Amniotic epithelial cell (primary cell): ENCODE measurements at places on chromosomes 4 and X.

- no peak for DNase-seq
Observed at GRCh38 chr4:16192631-16193518, 33.4 kb downstream of the TAPT1 start.

GRCh38 chr4:27678027-27678426, 817.4 kb downstream of the STIM2 start:
- peak; percentile 28 for DNase-seq

GRCh38 chr4:183469936-183470335, 25.5 kb downstream of the CDKN2AIP start:
- peak; percentile 25 for DNase-seq

DNA sequence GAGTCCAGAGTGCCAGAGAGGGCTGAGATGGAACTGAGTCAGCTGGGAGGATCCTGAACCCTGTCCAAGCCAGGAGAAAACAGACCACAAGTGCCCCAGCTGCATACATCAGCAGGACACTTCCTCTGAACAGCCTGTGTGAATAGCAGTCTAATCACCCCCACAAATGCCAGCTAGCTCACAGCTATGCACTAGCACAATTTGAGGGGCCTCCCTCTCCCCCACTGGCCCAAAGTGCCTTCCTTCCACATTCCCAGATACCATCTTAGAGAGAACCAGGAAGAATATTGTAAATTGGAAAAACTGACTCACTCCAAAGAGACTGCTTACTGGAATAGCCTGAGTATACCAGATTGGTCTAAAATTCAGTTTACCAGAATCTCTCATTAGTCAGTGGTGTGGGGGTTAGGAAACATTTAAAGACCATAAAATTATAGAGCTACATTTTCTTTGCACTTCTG, 292.6 kb upstream of the KLF3 start:
- peak; percentile 29 for DNase-seq

- DNase-seq = peak; percentile 12
Observed at GRCh38 chrX:3638280-3638873, 75.1 kb downstream of the PRKX start.

DNA sequence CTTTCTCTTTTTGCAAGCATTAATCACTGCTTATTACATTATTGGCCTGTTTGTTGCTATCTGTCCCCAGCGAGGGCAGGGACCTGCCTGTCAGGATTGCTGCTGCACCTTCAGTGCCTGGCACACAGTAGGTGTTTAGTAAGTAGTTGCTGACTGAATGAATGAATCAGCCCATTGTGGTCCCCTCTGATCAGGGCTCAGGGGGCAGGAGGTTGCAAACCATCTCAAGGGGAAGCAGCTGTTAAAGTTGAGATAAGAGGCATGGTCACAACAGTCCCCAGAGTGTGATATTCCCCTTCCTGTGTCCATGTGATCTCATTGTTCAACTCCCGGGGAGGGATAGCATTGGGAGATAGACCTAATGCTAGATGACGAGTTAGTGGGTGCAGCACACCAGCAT, 85.4 kb downstream of the WFS1 start:
- no peak for DNase-seq

GRCh38 chr4:167190379-167190778, 43.9 kb downstream of the SPOCK3 start:
- DNase-seq = no peak

GRCh38 chr4:30605616-30606190, 114.5 kb upstream of the PCDH7 start:
- peak; percentile 91 for DNase-seq

DNA sequence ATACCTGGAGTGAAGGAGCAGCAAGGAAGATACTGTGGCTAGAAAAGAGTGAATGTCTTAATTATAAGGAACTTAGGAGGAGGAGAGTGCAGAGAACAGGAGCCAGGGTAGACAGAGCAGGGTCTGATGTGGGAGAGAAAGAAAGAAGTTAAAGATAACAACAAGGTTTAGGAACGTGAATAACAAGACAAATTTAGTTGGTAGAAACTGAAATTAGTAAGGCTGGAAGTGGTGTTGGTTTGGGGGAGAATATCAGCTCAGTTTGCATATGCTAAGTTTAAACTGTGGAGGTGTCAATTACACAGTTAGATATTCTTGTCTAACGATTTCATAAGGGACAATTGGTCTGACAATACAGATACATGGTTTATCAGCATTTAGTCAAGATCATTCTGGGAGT, 1123.7 kb upstream of the PABPC4L start:
- no peak for DNase-seq

DNA sequence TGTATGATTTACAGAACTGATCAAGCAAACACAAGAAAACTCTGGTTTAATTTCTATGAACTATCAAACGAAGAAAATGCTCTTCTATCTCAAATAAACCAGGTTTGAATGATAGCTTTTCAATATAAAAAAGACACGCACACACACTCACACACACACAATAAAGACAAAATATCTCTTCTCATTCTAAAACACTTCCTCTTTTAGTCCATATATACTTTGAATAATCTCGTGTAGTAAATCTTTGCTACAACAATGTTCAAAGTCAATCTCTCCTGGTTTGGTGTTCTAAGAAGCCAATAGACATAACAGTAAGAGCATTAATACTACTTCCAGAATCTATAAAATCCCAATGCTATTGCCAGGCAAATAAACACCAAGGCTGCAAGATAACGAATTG, 13.3 kb downstream of the CXCL2 start:
- DNase-seq = no peak
